ENCODE measurements at places on chromosomes 13 and 19.
A peak's percentile ranks its signal among the peaks of the same experiment; 100 is the strongest.

DNA sequence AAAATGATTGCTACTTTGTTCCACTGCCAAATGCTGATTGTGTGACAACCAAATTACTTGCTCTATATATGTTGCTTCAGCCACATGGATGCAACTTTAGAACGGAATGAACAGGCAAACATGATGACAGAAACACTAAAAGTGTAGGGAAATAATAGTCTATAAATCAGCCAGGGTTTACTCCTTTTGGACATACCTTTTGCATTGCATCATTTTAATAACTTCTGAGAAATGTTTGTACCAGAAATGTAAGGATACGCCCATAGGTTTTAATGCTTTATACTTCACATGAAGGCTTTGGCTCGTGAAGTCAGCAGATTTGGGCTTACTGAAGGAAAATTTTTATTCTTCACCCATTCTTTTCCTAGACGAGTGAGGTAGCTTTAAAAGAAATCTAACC, 141.0 kb downstream of the POSTN start:
- DNase-seq, result no peak

DNA sequence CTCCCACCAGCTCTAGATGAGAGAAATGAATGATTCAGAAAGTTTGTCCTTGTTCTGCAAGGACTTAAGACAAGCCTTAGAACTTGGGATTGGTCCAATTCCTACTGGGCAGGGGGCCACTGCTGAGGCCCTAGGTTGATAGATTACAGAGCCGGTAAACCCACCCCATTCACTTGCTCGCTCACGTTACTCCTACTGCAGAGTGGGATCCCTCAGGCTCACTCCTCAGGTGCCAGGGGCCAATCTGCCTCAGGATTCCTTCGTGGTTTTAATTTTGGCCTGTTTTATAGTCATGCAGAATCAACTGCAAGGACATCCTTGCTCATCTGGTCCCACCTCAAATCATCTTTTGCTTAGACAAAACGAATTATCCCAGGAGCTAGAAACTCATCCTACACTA, 59.0 kb downstream of the SERP2 start:
- DNase-seq, result no peak

GRCh38 chr13:33134213-33134612, 118.0 kb downstream of the KL start:
- no peak for DNase-seq

GRCh38 chr19:48480558-48481500, 11.7 kb downstream of the CYTH2 start:
- peak; percentile 60 for DNase-seq

DNA sequence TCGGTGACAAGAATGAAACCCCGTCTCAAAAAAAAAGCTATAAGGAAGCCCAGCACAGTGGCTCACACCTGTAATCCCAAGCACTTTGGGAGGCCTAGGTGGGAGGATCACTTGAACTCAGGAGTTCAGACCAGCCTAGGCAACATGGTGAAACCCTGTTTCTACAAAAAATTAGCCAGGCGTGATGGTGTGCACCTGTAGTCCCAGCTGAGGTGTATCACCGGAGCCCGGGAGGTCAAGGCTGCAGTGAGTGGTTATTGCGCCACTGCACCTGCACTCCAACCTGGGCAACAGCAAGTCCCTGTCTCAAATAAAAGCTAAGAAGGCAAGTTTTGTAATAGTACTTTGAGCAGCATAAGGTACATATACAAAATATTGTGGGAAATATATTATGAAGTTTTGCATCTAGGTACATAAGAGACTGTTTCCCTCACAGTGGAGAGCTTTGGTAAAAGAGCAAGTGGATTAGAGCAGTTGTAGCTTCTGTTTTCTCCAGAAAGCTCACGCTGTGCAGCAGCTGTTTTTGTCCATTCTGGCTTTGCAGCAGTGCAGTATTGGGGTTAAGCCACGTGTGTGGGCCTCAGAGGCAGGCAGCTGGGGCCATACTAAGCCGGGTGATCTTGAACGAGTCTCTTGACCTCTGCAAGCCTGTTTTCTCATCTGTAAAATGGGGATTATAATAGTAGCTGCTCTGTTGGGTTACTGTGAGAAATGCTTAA, 35.4 kb downstream of the ARHGAP35 start:
- DNase-seq, result no peak

GRCh38 chr13:85108356-85108755, 690.9 kb downstream of the SLITRK6 start:
- DNase-seq, result no peak

GRCh38 chr13:40329781-40330485, 336.5 kb downstream of the FOXO1 start:
- no peak for DNase-seq

DNA sequence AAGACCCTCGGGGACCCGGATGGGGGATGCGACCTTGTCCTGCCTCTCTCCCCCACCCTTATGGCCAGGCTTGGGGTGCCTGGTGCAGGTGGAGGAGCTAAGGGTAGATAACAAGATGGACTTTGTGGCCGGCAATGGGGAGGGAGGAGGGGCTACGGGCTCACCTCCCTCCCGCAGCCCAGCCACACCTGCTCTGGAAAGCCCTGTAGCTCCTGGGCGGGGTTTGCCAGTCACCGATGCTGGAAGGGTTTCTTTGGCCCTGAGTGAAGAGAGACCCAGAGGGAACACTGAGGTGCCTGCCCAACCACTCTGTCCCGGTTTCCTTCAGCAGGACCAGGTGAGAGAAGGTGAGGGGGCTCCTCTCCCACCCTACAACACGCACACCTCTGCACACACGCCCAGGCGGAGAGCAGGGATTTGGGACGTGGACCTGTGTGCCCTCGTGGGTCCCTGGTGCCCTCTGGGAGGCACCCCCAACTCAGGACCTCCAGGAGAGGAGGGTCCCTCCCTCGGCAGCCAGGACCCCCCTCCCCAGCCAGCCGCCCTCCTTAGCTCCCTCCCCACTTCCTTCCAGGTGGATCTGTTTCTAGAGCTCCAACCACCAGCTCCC, at the start of gene FUT2:
Gene FUT2 (plus strand): TSS at position 229 of the 610 bp plus-strand sequence. CDS start 6,986 bp downstream, outside the sequence.
- DNase-seq, result no peak

- no peak for DNase-seq
Measured at GRCh38 chr13:114017028-114017630, 43.3 kb upstream of the C13orf46 start.
